Stimulated activated CD8-positive, alpha-beta memory T cell treated with anti-CD3 and anti-CD28 coated beads, Interleukin-7, amount 100 ng/mL, for 1 hour (primary cell): ENCODE measurements at places on chromosomes 7 and 10.

GRCh38 chr7:108660465-108660864 lies 90.8 kb downstream of the DNAJB9 start:
- no peak for DNase-seq

DNA sequence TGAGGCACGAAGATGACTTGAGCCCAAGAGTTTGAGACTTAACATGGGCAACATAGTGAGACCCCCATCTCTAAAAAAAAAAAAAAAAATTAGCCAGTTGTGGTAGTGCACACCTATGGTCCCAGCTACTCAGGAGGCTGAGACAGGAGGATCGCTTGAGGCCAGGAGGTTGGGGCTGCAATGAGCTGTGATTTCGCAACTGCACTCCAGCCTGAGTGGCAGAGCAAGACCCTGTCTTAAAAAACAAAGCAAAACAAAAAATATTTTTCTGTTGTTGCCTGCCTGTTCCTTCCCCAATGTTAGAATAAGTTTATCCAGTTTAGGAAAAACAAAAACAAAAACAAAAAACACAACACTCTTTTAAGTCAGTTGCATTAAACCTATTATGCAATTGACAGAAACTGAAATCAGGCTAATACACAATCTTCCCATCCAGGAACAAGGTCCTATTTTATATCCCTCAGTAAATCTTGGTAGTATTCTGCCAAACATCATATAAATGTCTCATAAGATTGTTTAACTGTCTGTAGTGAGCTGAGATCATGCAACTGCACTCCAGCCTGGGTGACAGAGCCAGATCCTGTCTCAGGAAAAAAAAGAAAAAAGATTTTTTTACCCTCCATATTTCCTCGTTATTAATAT lies 4.9 kb downstream of the PILRA start:
- no peak for DNase-seq

GRCh38 chr10:95831515-95831914 lies 75.6 kb downstream of the ENTPD1 start:
- DNase-seq: no peak

DNA sequence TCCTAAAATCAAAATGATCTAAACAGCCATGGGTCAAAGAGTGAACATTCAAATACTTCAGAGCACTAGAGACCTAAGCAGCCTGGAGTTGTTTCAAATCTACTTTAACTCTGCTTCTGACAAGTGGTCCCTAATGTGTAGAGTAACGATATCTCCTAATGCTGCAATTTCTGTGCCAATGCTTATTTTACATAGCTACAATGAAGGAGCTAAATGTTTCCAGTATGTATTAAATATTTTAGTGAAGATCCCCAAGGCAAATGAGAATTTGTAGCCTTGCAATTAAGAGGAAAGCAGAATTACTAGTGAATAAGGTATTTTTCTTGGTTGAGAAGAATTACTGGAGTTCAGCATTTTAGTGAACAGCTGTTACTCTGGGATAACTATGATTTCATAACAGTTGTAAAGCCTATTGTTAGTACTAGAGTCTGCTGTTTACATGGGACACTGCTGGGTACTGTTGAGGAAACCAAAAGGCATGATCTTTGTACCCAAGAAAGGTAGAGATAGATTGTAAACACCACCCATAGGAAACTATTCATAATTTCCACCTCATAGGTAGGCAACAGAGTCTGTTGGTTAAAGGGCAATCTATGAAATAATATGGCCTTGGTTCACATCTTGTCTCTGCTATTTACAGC lies 271.9 kb downstream of the PLXDC2 start:
- DNase-seq: no peak

DNA sequence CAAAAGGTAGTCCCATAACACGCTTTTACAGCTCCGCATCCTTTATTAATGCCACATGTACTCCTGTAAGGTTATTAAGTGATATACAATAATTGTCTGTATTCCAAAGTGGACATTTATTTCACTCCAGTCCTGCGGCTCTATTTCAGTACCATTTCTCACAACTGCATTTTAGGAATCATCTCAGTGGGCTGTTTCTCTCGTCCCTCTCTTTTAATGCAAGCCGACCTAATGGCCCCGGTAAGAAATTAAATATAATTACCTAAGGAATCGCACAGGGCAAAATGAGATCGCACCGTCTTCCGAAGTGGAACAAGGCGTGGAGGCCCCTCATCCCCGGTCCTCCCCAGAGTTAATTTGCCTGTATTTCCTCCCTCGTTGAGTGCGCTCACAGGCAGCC lies 216.5 kb downstream of the RAB11FIP2 start:
- no peak for DNase-seq

GRCh38 chr7:77348371-77348813 lies 67.8 kb downstream of the GSAP start:
- no peak for DNase-seq

GRCh38 chr7:129417073-129417472 lies 17.2 kb upstream of the STRIP2 start:
- no peak for DNase-seq

DNA sequence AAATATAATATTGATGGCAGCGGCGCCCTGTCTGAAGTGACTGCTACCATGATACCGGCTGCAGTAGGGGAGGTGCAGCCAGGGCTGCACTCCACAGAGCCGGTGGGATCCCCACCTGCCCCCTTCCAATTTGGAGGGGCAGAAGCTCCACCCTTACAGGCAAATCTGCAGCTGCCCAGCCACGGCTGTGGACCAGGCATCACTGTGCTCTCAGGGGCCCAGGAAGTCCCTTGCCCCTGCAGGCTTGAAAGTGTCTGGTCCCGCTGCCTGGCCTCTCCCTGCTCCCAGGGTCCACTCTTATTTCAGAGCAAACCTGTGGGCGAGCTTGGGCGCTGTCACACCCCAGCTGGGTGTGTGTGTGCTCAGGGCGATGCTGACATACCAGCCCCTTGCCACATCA lies 172.7 kb upstream of the SMIM30 start:
- DNase-seq: no peak

DNA sequence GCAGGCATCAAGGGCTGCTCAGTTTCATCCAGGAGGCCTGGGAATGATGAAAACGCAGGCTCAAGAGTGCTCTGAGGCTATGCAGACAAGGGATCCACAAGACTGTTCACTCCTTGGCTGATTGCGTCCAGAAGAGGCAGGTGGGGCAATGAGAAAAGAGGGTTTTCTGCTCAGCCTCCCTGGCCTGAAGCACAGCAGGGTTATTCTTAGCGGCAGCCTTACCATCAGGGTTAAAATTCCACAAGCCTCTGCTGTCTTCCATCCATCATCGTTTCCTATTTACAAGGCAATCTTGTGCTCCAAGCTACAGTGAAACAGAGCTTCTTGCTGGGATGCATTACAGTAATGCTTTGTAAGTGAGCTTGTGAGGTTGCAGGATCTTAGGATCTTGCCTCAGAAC lies 129.4 kb upstream of the SHH start:
- DNase-seq: no peak

GRCh38 chr7:123538189-123538714 lies 3.9 kb upstream of the IQUB start:
- DNase-seq: no peak

DNA sequence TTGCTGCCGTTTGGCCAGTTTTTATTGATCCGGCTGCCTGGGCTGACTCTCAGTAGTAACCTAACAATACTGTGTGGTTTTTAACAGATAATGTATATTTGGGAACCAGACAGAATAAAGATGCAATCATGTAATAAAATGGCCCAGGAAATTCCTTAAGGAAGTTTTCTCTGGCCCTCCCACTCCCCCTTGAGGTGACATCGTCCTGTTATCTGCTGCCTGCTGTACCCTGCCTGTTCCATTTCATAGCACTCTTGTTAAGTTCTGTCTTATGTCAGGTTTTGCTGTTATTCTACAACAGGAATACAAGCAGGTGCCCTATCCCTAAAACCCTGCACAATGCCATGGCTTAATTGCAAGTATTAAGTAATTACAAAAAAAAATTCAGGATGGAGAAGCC lies 12.5 kb downstream of the ITGB8 start:
- DNase-seq: no peak

DNA sequence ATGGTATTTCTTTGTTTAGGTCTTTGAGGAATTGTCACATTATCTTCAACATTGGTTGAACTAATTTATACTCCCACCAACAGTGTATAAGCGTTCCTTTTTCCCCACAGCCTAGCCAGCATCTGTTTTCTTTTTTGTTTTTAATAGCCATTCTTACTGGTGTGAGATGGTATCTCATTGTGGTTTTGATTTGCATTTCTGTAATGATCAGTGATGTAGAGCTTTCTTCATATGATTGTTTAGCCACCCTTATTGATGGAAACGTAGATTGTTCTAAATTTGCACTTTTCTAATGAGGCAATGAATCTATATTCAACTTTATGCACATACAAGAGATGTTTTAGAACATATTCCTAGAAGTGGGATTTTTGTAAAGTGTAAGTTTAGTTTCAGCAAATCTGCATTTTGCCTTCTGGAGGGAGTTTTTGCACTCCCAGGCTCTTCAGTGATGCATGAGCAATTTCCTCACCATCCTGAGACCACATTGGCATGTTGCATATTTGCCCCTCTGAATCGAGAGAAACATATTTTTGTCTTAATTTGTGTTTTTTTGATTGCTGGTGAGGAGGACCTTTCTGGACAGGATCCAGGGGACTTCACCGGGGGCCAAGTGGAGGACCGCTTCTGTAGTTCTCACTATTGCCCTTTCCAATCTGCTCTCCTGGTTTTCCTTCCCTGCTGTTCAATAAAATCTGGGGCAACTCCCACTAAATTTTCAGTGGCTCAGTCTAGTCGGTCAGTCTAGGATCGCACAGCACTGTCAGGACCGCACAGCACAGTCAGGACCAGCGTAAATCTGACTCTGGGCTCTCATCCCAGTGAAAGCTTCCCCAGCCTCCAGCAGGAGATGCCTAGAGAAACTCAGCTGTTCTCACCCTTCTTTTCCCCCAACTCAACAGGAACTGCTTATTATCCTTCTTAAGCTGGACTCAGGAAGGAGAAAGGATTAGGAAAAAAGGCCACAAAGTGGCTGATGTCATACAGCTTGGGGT lies 157.0 kb downstream of the PTPN20 start:
- DNase-seq: no peak

DNA sequence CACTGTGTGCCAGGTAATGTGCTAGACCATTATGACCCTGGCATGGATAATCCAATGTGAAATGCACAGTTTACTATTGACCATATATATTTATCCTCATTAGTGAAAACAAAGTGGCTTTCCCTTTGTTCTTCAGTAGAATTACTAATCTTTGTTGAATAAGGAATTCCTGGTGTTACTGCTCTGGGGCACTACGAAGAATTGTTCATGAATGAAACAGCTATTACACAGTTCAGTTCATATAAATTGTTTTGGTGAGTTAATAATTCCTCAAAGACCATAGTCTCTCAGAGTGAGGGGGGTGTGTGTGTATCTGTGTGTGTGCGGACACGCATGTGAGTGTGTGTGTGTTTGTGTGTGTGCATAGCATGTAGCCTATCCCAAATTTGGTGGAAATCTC lies 668.0 kb upstream of the MBL2 start:
- no peak for DNase-seq

GRCh38 chr7:127891144-127891543 lies 140.1 kb downstream of the LRRC4 start:
- DNase-seq: no peak

- DNase-seq: no peak
Measured at GRCh38 chr10:63651864-63652263, 130.7 kb downstream of the REEP3 start.

DNA sequence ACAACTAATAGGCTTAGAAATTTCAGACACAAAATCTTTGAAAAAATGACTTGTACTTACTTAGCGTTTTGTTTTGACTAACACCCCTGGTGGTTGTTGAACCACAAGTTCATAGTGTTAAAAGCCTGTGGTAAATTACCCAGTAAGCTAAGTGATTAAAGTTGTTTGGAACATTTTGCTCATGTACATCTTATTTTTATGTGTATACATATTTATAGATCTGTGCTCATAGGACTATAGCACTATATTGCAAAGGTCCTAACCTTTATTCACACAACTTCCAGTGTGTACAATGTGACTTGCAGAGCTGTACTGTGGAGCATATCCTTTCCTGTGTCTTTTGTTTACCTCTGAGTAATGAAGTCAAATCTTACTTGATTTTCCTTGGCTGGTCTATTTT lies 79.6 kb downstream of the BMPR1A start:
- DNase-seq: no peak

- no peak for DNase-seq
Measured at GRCh38 chr7:44769776-44770294, 21.2 kb downstream of the ZMIZ2 start.

- DNase-seq: no peak
Measured at GRCh38 chr10:99235658-99236626, at the start of gene HPSE2. HPSE2 (minus strand) TSS chr10:99235852.

- DNase-seq: no peak
Measured at GRCh38 chr10:104707602-104708459, 66.7 kb downstream of the SORCS3 start.

DNA sequence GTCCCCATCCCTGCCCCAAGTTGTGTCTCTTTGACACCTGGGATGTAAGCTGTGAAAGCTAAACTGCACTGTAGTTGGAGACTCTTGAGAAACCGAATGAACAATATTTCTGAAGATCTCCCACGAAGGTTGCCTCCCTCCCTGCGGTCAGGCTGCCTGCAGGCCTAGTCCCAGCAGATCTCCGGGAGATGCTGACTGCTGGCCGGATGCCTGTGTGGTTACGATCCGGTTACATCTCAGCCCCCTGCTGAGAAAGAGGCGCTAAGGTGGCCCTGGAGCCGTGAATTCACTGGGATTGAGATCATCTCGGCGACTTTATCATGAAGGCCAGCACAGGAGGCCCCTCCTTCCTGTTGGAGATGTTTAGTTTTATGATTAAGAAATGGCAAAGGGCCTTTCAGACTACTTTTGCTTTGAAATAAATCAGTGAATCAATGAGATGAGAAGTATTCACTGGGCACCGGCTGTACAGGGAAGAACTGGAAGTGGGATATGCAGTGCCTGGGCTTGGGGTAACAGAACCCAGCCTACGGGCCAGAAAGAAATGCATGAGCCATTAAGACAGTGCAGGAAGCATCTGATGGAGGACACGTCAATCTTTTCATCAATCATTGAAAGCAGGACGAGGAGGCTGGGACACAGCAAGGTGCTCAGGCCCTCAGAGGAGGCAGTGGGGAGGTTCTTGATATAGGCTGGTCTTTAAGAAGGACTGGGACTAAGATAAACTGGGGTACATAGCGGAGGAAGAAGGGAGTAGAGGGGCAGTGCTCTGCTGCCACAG lies 177.6 kb downstream of the PRKAG2 start:
- no peak for DNase-seq

DNA sequence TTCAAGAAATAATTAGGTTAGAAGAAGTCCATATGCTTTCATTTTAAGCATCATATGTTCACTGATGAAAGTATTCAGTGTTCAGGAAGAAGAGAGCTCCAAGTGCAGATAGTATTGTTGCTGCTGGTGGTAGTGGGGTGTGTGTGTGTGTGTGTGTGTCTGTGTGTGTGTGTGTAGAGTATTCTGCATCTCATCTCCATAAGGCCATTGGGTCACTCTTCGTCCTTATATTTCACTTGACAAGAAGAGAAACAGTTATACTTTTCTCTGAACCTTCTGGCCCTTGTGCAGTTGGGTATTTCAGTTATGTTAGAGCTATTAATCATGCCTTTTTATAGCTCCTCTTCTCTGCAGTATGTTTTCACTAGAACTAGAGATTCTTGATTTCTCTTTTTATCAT lies 26.2 kb downstream of the ADAM22 start:
- DNase-seq: no peak
